ENCODE measurements at places on chromosomes 16 and 17. TPM values are rescaled to one million over a fixed set of nuclear protein-coding genes. Genes with fewer than 3 reads are reported as not detected.

- H3K27ac ChIP-seq, result no peak overlapping the region
- no peaks in the 10 kb centered on the region for H3K27me3 ChIP-seq
- no peaks in the 10 kb centered on the region for H3K4me1 ChIP-seq
- DNase-seq, result no peak
- H3K4me3 ChIP-seq, result no peak overlapping the region
- no peaks in the 10 kb centered on the region for H3K36me3 ChIP-seq
Observed at GRCh38 chr16:9297437-9298113, 206.1 kb downstream of the HAPSTR1 start.

DNA sequence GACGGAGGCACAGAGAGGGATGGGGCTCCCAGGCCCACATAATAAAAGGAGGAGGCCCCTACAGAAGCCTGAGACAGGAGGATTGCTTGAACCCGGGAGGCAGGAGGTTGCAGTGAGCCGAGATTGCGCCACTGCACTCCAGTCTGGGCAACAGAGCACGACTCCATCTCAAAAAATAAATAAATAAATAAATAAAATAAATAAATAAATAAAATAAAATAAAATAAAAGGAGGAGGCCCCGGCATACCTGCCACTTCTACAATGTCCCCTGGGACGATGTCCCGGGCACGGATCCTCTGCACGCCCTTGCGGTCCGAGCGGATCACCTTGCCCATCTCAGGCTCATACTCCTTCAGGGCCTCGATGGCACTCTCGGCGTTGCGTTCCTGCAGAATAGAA is 13.2 kb downstream of the ATP2A3 start:
- H3K36me3 ChIP-seq, result peaks cover 45% of the 10 kb centered on the region
- H3K4me1 ChIP-seq, result peaks cover 3% of the 10 kb centered on the region
- no peak overlapping the region for H3K4me3 ChIP-seq
- H3K27ac ChIP-seq, result no peak overlapping the region
- no peaks in the 10 kb centered on the region for H3K27me3 ChIP-seq

- no peaks in the 10 kb centered on the region for H3K36me3 ChIP-seq
- H3K4me1 ChIP-seq, result peaks cover 5% of the 10 kb centered on the region
- H3K4me3 ChIP-seq, result no peak overlapping the region
Observed at GRCh38 chr17:6797718-6798351, 21.8 kb downstream of the FBXO39 start.

GRCh38 chr16:678858-679813 is 1.1 kb upstream of the STUB1 start:
- H3K27me3 ChIP-seq, result peaks cover 6% of the 10 kb centered on the region
- peaks cover 41% of the 10 kb centered on the region for H3K4me1 ChIP-seq
- DNase-seq, result peak; percentile 65
- peak overlapping the region; percentile 78 for H3K27ac ChIP-seq
- H3K36me3 ChIP-seq, result peaks cover 24% of the 10 kb centered on the region

The THAP11 gene
- total RNA-seq, result 52.4 TPM

The RUSF1 gene
- total RNA-seq, result 31.7 TPM

The ENPP7 gene
- total RNA-seq, result 0.13 TPM

- no peaks in the 10 kb centered on the region for H3K36me3 ChIP-seq
- H3K27me3 ChIP-seq, result peaks cover 72% of the 10 kb centered on the region
- H3K4me3 ChIP-seq, result peak within 1 kb of the TSS; percentile 58
Observed at GRCh38 chr17:46818316-46818928, at the start of gene WNT3. Gene WNT3 (minus strand): TSS chr17:46818692. CDS start chr17:46818597, 95 bp downstream.

Measured in activated CD8-positive, alpha-beta T cell treated with anti-CD3 and anti-CD28 coated beads, Interleukin-2, amount 10 ng/mL, durations not matched to agents 7 days and 5 days (primary cell).